Neural crest cell (in vitro differentiated cells): ENCODE measurements at places on chromosomes 16 and 17. TPM values are rescaled to one million over a fixed set of nuclear protein-coding genes. Genes with fewer than 3 reads are reported as not detected.

TSPAN10 gene
- 1.5 and 1.6 TPM in 2 replicates for total RNA-seq

SLX1A gene
- total RNA-seq, result 45.0 and 69.1 TPM in 2 replicates

DNAH3 gene
- 0.07 and 0.41 TPM in 2 replicates for total RNA-seq

ABCC11 gene
- total RNA-seq, result 0.09 and 0.20 TPM in 2 replicates

ABAT gene
- total RNA-seq, result 35.2 and 36.5 TPM in 2 replicates

TNFRSF17 gene
- total RNA-seq, result not detected in 2 replicates

TERB1 gene
- total RNA-seq, result 0.25 and 0.26 TPM in 2 replicates

C17orf78 gene
- total RNA-seq, result not detected in 2 replicates

FBXL20 gene
- total RNA-seq, result 13.8 and 14.3 TPM in 2 replicates

FOXJ1 gene
- total RNA-seq, result 4.3 and 4.5 TPM in 2 replicates

CD300C gene
- total RNA-seq, result not detected in 2 replicates

C16orf92 gene
- total RNA-seq, result not detected in 2 replicates

PLXDC1 gene
- 0.28 and 0.84 TPM in 2 replicates for total RNA-seq

SHPK gene
- 21.8 and 22.7 TPM in 2 replicates for total RNA-seq

SNX11 gene
- total RNA-seq, result 22.6 and 25.8 TPM in 2 replicates

FBXW10 gene
- total RNA-seq, result 0.19 and 0.20 TPM in 2 replicates

KRT25 gene
- not detected in 2 replicates for total RNA-seq

TGFB1I1 gene
- 7.2 and 8.8 TPM in 2 replicates for total RNA-seq

NUPR1 gene
- not detected in 2 replicates for total RNA-seq

PRSS53 gene
- 3.7 and 4.4 TPM in 2 replicates for total RNA-seq

SEPTIN1 gene
- 2.3 and 2.9 TPM in 2 replicates for total RNA-seq

TOB1 gene
- 26.2 and 29.5 TPM in 2 replicates for total RNA-seq

PPM1E gene
- total RNA-seq, result 15.2 and 15.5 TPM in 2 replicates

CCL3 gene
- not detected in 2 replicates for total RNA-seq

PRSS22 gene
- not detected in 2 replicates for total RNA-seq
